ENCODE measurements at places on chromosomes 1 and 21. TPM values are rescaled to one million over a fixed set of nuclear protein-coding genes. Genes with fewer than 3 reads are reported as not detected.

DNA sequence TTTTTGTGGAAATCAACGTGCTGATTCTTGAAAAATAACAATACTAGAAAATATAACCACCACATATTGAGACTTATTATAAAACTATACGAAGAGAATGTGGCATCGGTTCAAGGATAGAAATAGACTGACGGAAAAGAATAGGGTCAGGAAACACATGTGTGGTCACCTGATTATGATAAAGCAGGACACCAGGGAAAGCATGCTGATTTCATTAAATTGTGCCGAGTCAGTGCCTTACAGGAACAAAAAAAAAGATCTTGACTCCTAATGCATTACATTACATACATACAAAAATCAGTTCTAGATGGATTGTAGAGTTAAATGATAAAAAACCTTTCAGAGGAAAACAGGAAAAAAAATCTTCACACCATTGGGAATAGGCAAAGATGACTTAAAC lies 43.5 kb upstream of the SERPINC1 start:
- H3K4me3 ChIP-seq: no peak overlapping the region
- no peak for DNase-seq
- H3K36me3 ChIP-seq: peaks cover 17% of the 10 kb centered on the region
- no peaks in the 10 kb centered on the region for H3K27me3 ChIP-seq

DNA sequence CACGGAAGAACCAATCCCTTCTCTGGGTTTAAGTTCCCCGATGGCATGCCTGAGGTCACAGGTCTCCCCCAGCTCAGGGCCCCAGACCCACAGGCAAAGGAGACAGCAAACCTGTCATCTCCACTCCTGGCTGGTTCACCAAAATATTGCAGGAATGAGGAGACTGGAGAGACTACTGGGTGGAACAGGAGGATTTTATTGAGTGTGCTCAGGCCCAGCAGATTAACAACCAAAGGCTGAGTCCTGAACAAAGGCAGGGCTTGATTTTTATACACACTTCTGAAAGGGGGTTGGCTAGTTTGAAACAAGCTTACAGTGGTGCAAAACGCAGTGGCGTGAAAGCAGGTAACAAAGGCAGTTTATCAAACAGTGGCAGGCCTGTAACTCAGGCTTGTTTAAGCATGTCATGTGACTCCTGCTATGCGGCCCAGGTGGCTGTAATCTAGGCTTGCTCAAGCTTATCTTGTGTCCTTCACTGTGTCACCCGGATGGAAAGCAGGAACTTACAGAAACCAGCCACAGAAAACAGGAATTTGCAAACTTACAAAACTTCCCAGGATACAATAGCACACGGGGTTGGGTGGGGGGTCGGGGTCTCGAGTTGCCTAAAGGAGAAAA lies 27.4 kb upstream of the KCNJ15 start:
- H3K36me3 ChIP-seq: peaks cover 24% of the 10 kb centered on the region
- no peak overlapping the region for H3K27ac ChIP-seq
- H3K4me1 ChIP-seq: no peaks in the 10 kb centered on the region
- H3K27me3 ChIP-seq: no peaks in the 10 kb centered on the region

GRCh38 chr1:20634594-20635084 lies 1.4 kb downstream of the PINK1 start:
- H3K27ac ChIP-seq: no peak overlapping the region
- no peaks in the 10 kb centered on the region for H3K27me3 ChIP-seq
- DNase-seq: no peak
- H3K36me3 ChIP-seq: no peaks in the 10 kb centered on the region
- peaks cover 19% of the 10 kb centered on the region for H3K4me1 ChIP-seq

GRCh38 chr1:25700626-25701025 lies 84.0 kb downstream of the MAN1C1 start:
- H3K4me3 ChIP-seq: no peak overlapping the region
- no peaks in the 10 kb centered on the region for H3K27me3 ChIP-seq
- no peaks in the 10 kb centered on the region for H3K36me3 ChIP-seq
- no peak overlapping the region for H3K27ac ChIP-seq

Gene FNDC5
- total RNA-seq: 28.7 TPM

Gene FAM163A
- not detected for total RNA-seq
